ENCODE measurements at places on chromosomes 6 and 20.

- DNase-seq = no peak
Observed at GRCh38 chr20:15475483-15475882, 1097.8 kb downstream of the KIF16B start.

- peak; percentile 76 for DNase-seq
Observed at GRCh38 chr20:41692479-41693135, 74.4 kb upstream of the CHD6 start.

GRCh38 chr20:1390581-1391403, 2.1 kb downstream of the FKBP1A start:
- DNase-seq = no peak

DNA sequence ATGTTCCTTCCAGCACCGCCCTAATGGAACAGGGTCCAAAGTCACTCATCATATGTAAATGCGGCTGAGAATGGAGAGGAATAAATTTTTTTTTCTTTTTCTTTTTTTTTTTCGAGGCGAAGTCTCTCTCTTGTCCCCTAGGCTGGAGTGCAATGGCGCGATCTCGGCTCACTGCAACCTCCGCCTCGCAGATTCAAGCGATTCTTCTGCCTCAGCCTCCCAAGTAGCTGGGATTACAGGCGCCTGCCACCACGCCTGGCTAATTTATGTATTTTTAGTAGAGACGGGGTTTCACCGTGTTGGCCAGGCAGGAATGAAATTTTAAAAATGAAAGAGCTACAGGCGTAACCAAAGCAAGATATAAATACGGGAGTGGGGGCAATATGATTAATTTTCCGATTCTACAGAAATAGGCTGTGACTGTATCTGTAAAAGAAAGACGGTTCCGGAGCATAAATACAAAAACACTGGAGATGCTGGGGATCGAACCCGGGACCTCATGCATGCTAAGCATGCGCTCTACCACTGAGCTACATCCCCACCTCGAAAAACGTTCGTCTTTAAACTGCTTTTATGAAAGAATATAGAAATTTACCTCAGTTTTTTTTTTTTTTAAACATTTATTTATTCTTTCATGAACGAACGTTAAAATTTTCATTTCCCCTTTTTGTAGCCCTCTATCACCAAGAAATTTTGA, 132.2 kb downstream of the GPX5 start:
- peak; percentile 55 for DNase-seq

DNA sequence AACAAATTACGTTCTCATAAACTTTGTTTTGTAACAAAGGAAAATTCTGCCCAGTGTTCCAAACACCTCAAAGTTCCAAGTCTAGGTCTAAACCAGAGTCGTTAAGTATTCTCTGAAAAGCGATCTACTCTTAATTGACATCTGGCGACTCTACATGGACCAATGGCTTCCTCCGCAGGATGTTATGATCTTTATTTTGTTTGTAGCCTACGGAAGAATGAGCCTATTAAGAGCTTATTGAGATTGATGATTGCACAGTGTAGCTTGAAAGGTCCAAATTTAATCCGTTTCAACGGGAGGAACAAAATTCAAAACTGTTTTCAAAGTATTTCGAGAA, 61.1 kb downstream of the FAM217A start:
- no peak for DNase-seq

- no peak for DNase-seq
Observed at GRCh38 chr6:2819115-2819514, 22.5 kb downstream of the SERPINB1 start.

GRCh38 chr6:26198722-26199056, 111.5 kb downstream of the HFE start:
- no peak for DNase-seq
